ENCODE measurements at places on chromosomes 6 and 20.

DNA sequence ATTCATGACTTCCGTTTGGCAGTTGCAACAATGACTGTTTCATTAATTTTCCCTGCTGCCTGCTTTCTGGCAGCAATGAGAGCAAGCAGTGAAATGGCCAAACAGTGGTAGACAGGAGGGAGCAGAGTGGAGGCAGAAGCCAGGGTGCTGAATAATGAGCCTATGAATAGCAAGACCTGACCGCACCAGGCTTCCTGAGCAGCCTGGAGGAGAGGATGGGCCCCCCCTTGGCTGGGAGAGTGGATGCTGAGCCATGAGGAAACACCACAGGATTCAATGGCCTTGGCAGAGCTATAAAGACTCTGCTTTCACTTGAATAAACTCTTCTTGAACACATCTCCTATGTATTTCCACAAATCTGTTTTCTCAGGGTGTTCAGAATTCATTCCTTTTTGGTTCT lies 68.1 kb upstream of the SNRPB2 start:
- DNase-seq = no peak

DNA sequence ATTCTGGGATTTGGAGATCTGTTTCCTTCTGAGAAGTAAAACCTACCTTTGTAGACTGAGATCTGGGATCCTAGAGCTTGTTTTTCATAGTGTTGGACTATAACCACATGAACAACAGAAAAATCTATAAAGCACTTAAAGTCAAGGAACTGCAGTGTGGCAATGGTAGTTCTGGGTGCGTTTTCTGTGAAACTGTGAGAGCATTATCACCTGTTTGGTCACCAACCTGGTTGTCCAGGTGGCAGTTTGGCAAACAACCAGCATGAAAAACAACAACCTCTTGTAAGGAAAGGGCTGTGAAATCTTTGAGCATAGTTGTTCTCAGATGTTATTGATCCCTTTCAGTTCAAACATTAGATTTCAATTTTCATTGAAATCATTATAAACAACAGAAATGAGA lies 215.8 kb upstream of the CITED2 start:
- no peak for DNase-seq

DNA sequence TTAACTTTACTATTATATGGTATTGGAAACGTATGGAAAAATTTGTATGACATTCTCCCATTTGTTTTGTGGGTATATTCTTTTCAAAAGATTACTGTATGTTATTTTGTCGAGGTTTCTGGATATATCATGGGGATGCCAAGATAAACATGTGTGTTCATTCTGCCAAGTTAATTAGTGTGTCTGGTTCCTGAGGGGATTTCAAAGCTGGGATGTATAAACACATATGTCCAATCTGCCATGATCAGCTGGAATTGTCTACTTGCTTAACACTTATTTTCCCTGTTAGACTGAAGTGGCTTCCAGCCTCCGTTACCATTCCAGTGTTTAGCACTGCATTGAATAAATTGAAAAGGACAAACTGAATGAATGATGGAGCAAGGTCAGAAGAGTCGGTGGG lies 86.2 kb downstream of the DNAH8 start:
- DNase-seq = no peak

DNA sequence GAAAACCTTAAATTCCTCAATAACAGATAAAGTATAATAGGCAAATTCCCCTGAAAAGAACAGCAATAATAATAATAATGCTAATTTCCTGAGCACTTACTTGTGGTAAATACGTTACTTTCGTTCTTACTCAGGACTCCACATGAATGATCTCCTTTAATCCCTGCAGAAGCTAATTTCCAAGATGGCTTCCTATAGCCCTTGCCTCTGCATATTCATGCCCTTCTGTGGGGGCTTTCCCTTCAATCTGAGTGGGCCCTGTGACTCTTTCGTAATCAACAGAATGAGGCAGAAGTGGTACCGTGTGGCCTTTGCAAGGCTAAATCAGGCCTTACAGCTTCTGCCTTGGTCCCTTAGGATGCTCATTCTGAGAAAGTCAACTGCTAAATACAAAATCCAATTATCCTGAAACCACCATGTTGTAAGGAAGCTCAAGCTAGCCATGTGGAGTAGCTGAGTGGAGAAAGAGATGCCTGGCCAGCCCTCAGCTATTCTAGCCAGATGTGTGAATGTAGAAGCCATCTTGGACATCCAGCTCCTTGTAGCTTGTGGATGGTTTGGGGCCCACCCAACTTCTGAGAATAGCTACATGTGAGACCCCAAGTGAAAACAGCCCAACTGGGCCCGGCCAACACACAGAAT lies 50.5 kb downstream of the MCUR1 start:
- no peak for DNase-seq

GRCh38 chr6:1111361-1111760 lies 200.5 kb upstream of the FOXQ1 start:
- DNase-seq = no peak

DNA sequence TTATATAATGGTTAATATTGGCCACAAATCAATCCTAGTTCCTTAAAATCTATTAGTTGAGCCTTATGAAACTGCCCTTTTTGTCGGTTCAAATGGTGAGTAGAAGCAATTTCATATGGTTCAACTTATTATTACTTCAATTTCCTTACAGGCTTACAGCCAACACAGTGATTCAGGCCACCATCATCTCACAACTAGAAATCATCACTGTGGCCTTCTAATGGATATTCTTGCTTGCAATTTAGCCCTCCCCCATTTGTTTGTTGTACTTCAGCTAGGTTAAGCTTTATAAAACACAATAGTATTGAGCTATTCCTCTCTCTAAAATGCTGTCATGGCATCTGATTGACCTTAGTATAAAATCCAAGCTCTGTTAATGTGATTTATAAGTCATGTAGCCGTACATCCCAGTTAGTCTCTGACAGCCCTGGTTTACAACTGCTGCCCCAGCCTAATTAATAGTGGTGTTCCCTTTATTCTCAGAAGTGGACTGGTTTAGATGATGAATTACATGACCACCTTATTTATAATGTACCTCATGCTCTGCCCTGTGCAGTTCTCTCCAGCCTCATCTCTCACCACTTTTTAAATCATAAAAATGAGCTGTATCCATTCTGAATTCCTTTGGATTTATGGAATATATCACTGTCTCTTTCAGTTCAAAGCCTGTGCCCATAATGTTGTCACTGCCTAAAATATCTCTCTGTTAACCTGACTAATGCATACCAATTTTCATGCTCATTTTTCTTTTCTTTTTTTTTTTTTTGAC lies 36.7 kb downstream of the LAMA2 start:
- no peak for DNase-seq

- no peak for DNase-seq
Measured at GRCh38 chr6:106133040-106133439, 46.9 kb downstream of the PRDM1 start.

DNA sequence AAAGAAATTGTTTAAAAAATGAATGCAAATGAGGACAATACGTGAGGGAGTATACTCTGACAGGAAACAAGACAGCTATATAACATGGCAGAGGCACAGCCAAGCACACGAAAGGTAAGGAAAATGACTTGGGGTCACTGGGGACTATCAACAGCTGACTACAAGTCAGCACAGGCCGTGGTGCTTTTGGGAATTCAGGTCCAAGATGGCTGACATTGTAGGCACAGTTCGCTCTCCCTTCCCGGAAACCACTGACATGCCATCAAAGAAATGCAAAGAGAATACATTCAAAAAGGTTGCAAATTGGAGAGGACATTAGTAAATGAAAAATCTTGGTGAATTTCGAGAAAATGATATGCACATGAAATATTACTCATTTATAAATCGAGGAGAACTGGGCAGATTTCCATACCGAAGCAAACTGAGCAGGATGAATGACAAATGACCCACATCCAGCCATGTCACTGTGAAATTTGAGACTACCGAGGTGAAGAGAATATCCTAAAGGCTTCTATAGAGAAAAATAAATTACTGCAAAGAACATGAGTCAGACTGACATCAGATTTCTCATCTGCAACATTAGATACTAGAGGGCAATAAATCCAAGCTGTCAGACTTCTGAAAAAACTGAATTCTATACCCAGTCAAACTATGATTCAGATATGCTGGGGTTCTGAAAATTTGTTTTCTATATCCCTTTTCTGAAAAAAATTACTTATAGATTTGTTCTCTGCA lies 391.1 kb downstream of the BTBD9 start:
- no peak for DNase-seq

DNA sequence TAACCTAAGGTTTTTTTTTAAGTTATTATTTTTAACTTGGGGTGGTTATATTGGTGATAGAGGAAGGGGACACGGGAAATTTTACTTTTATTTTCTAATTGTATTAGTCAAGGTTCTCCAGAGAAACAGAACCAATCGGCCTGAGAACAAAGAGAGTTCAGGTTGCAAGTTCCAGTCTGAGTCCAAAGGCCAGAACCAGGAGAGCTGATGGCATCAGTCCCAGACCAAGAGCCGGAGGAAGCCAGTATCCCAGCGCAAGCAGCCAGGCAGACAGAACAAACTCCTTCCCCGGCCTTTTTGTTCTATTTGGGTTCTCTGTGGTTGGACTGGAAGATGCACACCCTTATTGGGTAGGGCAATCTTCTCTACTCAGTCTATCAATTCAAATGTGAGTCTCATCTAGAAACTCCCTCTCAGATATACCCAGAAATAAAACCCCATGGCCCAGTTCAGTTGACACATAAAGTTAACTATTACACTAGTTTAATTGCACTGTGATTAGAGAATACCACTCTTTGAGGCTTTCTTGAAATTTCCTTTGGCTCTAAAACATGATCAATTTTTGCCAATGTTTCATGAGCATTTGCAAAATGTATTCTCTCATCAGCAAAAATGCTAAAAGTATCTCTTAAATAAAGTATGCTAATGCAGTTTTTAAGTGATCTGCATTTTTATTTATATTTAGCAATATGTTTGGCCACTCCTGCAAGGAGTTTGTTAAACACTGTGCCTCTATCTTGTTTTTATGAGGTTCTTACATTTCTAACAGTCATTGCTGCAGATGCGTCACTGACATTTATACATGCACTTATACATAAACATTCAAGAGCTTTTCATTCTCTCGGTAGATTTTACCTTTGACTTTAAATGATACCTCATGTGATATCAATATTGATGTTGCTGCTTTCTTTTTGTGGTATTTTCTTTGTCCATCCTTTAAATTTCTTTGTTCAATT lies 103.2 kb upstream of the SSTR4 start:
- no peak for DNase-seq

GRCh38 chr6:84687431-84687830 lies 77.0 kb downstream of the TBX18 start:
- no peak for DNase-seq

GRCh38 chr6:40037271-40037670 lies 103.0 kb upstream of the MOCS1 start:
- no peak for DNase-seq

DNA sequence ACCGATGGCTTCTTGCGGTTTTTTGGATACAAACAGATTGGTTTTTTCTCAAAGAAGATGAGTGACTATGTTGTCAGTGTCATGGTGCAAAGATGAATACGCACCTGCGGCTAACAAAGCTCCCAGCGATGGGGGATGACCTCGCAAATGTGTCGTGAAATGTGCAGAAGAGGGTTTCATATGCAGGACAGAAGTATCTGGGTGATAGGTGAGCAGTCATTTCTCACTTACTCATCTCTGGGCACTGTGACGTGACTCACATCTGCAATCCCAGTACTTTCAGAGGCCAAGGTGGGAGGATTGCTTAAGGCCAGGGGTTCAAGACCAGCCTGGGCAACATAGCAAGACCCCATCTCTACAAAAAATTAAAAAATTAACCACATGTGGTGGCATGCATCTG lies 216.3 kb downstream of the ERMARD start:
- no peak for DNase-seq

DNA sequence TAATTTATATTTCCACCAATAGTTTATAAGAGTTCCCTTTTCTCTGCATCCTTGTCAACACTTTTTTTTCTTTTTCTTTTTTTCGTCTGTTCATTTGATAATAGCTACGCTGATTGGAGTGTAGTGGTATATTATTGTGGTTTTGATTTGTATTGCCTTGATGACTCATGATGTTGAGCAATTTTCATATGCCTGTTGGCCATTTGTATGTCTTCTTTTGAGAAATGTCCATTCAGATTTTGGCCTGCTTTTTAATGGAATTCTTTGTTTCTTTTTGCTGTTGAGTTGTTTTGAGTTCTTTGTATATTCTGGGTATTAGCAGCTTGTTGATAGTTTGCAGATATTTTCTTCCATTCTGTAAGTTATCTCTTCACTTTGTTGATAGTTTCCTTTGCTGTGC lies 773.4 kb downstream of the KIF16B start:
- no peak for DNase-seq

DNA sequence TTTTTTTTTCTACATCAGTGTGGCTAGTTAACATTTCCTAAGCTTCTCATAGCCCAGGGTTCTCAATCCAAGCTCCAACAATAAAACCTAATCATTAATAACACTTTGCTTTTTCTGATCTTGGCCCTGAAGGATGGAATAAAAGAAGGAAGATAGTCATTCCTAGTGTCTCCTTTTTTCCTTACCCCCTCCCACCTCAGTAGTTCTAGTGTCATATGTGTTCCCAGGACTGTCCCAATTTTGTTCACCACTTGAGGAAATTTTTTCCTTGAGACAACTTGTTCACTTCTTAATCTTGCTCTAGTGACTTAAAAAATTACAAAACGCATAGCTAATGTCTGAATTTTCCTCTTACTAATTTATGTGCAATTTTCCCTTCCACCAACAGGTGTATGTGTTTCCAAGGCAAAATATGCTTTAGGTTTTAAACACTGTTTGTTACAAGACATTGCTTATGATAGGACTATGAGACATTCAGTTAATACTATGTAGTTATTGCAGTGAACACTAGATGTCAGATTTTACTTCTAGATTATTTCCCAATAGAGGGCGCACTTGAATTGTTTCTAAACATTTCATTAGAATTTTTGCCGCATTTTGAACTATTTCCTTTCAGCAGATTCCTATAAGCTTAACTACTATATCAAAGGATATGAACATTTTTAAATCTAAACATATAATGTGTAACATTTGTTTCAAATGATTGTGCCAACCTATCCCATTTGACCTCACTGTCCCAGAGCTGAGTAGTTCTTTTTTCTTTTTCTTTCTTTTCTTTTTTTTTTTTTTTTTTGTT lies 18.5 kb upstream of the C6orf141 start:
- DNase-seq = no peak

DNA sequence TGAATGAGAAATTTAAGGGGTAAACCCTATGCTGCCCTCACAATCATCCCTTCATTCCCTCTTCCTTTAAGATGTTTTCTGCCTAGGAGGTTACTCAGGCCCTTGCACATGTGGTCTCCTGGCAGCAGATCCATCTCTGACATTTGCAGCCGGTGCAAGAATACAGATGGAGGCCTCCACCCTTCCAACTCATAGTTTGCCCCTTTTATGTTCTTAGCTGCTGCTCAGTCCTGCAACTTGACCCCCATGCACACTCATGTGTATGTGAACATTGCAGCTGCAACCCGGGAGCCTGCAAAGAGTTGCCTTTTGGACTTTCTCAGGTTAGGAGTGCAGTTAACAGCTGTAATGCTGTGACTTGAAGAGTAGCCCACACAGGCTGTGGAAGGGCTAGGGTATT lies 131.9 kb upstream of the SGK1 start:
- DNase-seq = no peak

GRCh38 chr20:11906626-11907480 lies 10.8 kb upstream of the BTBD3 start:
- no peak for DNase-seq

GRCh38 chr20:47792021-47792618 lies 6.8 kb upstream of the SULF2 start:
- DNase-seq = no peak

GRCh38 chr6:24419526-24419925 lies 16.8 kb downstream of the MRS2 start:
- DNase-seq = no peak
